ENCODE measurements at places on chromosomes 12 and 14. TPM values are rescaled to one million over a fixed set of nuclear protein-coding genes. Genes with fewer than 3 reads are reported as not detected.

The DAO gene
- polyA plus RNA-seq = not detected

The SVOP gene
- polyA plus RNA-seq = 47.4 TPM

The CCDC177 gene
- polyA plus RNA-seq = 3.2 TPM

The KTN1 gene
- polyA plus RNA-seq = 95.0 TPM

The GZMH gene
- polyA plus RNA-seq = not detected

The GZMB gene
- not detected for polyA plus RNA-seq

The NRL gene
- polyA plus RNA-seq = 9.5 TPM

The CLEC7A gene
- not detected for polyA plus RNA-seq

Measured in neural cell (in vitro differentiated cells).